ENCODE measurements at places on chromosomes 13 and 19. TPM values are rescaled to one million over a fixed set of nuclear protein-coding genes. Genes with fewer than 3 reads are reported as not detected.

DNA sequence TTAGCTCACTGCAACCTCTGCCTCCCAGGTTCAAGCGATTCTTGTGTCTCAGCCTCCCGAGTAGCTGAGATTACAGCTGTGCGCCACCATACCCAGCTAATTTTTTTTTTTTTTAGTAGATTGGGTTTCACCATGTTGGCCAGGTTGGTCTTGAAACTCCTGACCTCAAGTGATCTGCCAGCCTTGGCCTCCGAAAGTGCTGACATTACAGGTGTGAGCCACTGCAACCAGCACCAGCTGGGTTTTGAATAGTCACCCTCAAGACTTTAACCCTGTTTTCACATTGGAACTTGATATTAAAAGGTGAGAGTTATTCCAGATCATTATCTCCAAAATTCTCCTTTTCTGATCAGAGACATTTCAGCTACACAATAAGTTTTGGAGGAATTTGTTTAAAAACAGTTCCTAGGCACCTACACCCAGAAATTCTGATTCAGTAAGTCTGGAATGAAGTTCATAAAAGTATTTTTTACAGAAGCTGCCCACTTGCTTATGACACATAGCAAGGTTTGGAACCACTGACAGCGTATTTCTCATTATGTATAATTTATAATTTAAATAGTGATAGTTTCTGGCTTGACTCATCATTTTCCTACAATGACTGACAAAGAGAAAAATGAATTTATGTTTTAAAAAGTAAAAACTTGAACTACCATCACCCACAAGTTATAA, 417.3 kb downstream of the DIAPH3 start:
- no peaks in the 10 kb centered on the region for H3K36me3 ChIP-seq
- no peak overlapping the region for H3K27ac ChIP-seq
- no peak overlapping the region for H3K4me3 ChIP-seq
- H3K4me1 ChIP-seq: no peaks in the 10 kb centered on the region
- DNase-seq: no peak

MIA gene
- not detected for total RNA-seq

DNA sequence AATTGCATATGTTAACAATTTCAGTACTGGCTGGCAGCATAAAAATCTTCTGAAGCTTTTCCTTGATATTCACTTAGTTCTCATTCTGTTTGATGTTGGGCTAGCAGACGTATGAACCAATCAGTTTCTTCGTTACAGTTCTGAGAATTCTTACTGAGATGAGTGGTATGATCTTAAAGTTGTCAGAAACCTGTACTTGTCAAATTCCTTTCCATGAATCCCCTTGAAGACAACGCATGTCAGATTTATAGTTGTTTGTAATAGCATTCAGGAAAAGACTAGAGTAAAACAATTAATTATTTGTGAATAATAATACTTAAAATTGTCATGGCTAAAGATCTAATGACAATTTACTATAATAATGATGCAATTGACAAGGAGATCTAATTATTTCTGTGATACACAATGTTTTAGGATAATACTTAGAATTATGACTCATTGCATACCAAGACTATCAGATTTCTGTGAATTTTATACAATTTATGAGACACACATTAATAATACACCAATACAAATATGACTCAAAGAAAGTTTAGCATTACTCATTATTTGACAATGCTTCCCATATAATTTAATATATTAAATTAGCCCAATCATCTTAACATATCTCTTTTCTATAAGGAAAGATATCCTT, 447.2 kb downstream of the RFC3 start:
- no peaks in the 10 kb centered on the region for H3K4me1 ChIP-seq
- no peak overlapping the region for H3K4me3 ChIP-seq
- DNase-seq: no peak

DNA sequence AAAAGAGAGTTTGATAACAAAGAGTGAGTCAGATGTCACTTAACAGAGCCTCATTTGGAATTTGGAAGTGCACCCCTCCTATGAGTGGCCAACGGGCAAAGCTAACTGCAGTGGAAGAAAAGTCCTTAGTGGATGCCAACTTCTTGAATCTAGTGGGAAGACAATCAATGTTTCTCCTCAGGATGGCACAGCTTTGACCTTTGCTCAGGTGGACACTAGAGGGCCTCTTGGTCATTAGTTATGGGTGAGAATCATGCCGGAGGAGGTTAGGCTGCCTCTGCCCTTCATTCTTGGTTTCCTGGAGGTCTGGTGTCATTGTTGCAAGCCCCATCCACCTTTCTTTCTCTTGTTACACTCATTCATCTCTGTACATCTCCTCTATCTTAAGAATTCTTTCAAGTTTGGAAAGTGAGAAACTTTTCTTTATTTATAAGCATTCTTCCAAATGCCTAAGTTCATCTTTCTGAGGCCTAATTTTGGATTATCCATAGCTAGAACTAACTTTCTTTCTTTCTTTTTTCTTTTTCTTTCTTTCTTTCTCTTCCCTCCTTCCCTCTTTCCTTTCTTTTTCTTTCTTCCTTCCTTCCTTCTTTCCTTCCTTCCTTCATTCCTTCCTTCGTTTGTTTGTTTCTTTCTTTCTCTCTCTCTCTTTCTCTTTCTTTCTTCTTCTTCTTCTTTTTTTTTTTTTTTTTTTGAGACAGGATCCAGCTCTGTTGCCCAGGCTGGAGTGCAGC, 327.2 kb upstream of the TSHZ3 start:
- no peak overlapping the region for H3K4me3 ChIP-seq
- H3K27ac ChIP-seq: no peak overlapping the region
- H3K36me3 ChIP-seq: no peaks in the 10 kb centered on the region
- H3K4me1 ChIP-seq: no peaks in the 10 kb centered on the region
- no peaks in the 10 kb centered on the region for H3K27me3 ChIP-seq

GJA3 gene
- total RNA-seq: not detected
